ENCODE measurements at places on chromosomes 11 and 22. TPM values are rescaled to one million over a fixed set of nuclear protein-coding genes. Genes with fewer than 3 reads are reported as not detected.

Gene MYEOV
- 105 TPM for total RNA-seq

Gene LSP1
- total RNA-seq: 3.2 TPM

Gene CNTN5
- not detected for total RNA-seq

Gene SCARF2
- total RNA-seq: 0.97 TPM

Gene LMO2
- total RNA-seq: 1.1 TPM

Gene C11orf86
- total RNA-seq: 97.2 TPM

Gene OR52E5
- not detected for total RNA-seq

Gene APIP
- total RNA-seq: 22.5 TPM

Gene BTG4
- total RNA-seq: not detected

Gene OR5A1
- total RNA-seq: not detected

Gene PKP3
- total RNA-seq: 38.6 TPM

Gene ZP1
- total RNA-seq: not detected

Gene PLAAT2
- 0.99 TPM for total RNA-seq

Gene PAAF1
- 11.9 TPM for total RNA-seq

Gene HTR3B
- not detected for total RNA-seq

Gene TBCEL
- total RNA-seq: 6.3 TPM

Gene PANX2
- total RNA-seq: 4.8 TPM

Gene PRRG4
- 1.8 TPM for total RNA-seq

Gene ABCC8
- 2.8 TPM for total RNA-seq

Gene TSGA10IP
- not detected for total RNA-seq

Gene ACRV1
- not detected for total RNA-seq

Gene OR52I2
- total RNA-seq: not detected

Gene PTPN5
- not detected for total RNA-seq

Gene OR8D1
- not detected for total RNA-seq

Gene CECR2
- 0.05 TPM for total RNA-seq

Gene SMIM38
- not detected for total RNA-seq

Gene PRAME
- 102 TPM for total RNA-seq

Gene RFPL3
- total RNA-seq: not detected

Gene PHF21B
- total RNA-seq: 0.61 TPM

Gene CRYBB2
- total RNA-seq: not detected

Gene NRIP3
- total RNA-seq: 1.1 TPM

Gene OR8A1
- not detected for total RNA-seq

Gene MRGPRE
- total RNA-seq: not detected

Gene OR52E1
- not detected for total RNA-seq

Gene TENM4
- 0.01 TPM for total RNA-seq

Gene MED17
- 22.8 TPM for total RNA-seq

Gene OR56A1
- total RNA-seq: not detected

Gene OOSP2
- not detected for total RNA-seq

Gene ADM2
- total RNA-seq: 0.64 TPM

Gene SLC17A6
- total RNA-seq: not detected

Gene TSPAN18
- total RNA-seq: 3.5 TPM

Gene ZBTB16
- 0.23 TPM for total RNA-seq

Gene GLYATL1
- not detected for total RNA-seq

Gene TMEM121B
- total RNA-seq: 0.19 TPM

Gene SERHL2
- 0.24 TPM for total RNA-seq

Gene P2RY6
- total RNA-seq: 10.4 TPM

Gene C11orf16
- total RNA-seq: not detected

Gene HBB
- not detected for total RNA-seq

Gene KREMEN1
- total RNA-seq: 4.7 TPM

Gene CARD18
- total RNA-seq: not detected

Gene NNMT
- 379 TPM for total RNA-seq

Gene TMEM86A
- 0.21 TPM for total RNA-seq

Gene KRTAP5-2
- total RNA-seq: not detected

Gene SMPD1
- 9.1 TPM for total RNA-seq

Gene HEPACAM
- not detected for total RNA-seq

Gene CD3D
- not detected for total RNA-seq

Measured in A549 treated with GW870086 at 1 μM for 4 hours (cell line).